Lower leg skin (tissue), 4 donors: ENCODE measurements at places on chromosomes 4 and X.

DNA sequence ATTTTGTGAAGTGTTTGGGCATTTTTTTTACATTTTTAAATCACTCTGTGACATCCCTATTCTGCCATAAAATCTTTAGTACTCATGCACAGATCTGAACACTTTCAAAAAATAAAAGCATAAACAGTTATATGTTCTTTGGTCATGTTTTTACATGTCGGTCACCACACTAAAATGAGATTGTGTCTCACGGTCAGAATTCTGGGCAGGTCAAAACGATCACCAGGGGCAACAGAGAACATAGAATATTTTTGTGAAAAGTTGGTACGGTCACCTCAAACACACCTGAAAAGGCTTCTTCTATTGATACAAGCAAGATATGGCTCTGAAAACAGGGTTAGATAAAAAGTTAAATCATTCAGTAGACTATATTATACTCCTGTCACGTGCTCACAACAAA, 189.1 kb downstream of the PDGFC start:
- no peak for DNase-seq

DNA sequence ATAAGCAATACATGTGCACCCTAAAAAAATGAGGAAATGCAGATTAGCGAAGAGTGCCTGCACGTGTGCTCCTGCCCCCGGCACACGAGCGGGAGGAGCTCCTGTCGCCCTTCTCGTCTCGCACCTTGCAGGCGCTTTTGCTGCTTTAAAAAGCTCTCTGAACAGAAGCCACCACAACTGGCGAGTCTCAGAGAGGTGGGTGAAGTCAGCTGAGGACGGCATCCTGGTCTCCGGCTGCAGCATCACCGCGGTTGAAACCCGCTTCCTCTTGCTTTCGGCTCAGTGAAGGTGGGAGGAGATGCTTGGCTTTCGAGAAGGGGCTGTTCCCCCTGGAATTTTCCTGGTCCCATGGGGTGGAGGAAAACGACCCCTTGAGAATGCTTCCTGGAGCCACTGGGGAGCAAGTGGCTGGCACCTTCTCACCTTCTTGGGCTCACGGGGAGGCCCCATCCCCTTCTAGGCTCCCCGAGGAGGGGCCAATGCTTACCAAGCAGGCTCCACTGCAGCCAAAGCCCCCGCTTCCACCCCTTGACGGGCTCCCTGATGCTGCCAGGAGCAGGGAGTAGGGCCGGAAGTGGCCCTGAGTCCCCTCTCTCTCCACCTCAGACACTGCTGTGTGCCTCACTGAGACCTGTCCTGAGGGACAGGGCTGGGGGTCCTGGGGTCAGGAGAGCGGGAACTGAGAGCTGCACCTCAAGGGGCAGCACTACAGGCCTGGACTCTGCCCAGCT, 29.2 kb upstream of the MXD4 start:
- peak; percentile 78 for DNase-seq

GRCh38 chr4:55311792-55312488, 34.1 kb upstream of the SRD5A3 start:
- DNase-seq = no peak

DNA sequence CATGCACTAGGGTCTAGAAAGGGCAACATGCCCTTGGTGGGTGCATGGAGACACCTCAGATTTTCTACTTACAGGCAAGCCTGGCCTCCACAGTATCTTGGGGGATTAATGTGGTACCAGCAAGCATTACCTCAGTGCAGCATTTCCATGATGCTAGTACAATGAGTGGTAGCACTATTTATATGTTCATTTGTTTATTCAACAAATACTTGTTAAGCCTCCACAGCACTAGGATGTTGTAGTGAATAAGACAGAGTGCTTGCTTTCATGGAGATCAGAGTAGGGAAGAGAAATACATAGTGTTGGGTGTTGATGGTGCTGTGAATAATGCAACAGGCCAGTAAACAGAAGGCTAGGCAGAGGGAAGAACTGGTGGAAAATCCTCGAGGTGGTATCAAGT, 133.4 kb downstream of the KLHL8 start:
- DNase-seq = no peak
